Activated CD4-positive, alpha-beta T cell treated with anti-CD3 and anti-CD28 coated beads, Interleukin-2, Interleukin-6, amounts not matched to agents 100 ng/mL and 50 ng/mL, durations not matched to agents 16 hours and 8 hours (primary cell): ENCODE measurements at places on chromosomes 6 and 20.

DNA sequence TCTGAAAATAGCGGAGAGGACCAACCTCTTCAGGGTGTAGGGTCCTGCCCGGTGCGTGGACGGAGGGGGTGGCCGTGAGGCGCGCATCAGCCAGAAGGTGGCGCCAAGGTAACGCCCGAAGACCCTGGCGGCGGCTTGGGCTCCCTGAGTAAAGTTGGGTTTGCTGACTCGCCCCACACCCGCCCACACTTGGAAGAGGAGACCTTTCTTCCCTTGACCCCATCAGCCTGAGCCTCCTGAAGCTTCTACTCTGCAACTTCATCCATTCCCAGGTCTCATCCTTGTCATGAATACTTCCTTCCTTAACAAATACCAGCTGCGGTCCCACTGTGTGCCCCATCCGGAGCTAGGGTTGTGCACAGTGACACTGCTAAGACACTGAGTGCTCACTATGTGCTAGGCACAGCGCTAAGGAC lies 14.6 kb downstream of the CD40 start:
- DNase-seq, result peak; percentile 70

DNA sequence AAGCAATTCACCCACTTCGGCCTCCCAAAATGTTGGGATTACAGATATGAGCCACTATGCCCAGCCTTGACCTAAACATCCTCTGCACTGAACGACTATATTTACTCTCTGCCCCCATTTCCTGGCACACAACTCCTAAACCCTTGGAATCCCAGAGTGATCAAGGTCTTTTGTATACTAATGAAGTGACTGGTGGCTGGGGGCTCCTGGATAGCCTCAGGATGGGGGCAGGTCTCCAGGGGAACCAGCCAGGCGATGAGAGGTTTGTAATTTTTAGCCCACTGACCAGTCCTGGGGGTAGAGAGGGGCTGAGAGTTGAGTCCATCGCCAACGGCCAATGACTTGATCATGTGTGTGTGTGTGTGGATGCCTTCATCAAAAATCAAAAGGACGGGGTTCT lies 71.1 kb downstream of the FAM50B start:
- no peak for DNase-seq

DNA sequence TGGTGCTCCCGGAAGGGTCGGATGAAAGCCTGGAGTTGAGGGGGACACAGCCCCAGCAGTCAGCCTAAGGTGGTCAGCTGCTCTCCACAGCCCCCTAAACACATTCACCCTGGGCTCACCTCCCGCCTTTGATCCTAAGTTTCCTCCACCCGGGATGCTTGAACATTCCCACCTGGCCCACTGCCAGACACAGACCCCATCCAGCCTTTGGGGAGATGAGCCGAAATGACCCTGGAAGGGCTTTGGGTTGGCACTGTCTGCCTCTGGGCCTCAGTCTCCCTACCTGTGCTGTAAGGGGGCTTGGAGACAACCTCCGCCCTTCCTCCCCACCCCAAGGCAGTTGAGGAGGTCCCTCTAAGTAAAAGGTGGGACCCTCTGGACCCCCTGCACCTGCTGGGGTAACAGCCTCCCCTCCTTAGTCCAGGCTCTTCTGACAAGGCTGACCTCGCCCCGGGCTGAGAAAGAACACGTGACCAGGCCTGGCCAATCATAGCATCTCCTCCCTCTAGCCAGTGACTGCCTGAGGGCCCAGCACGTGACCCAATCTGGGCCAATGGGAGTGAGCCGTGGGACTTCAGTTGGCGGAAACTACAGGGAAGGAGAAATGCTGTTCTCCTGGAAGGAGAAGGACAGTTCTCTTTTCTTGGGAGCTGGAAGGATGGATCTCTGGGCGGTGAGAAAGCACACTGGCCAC lies 16.9 kb upstream of the UBE2V1 start:
- no peak for DNase-seq

GRCh38 chr6:43076464-43077332 lies 584 bp downstream of the PTK7 start:
- no peak for DNase-seq

DNA sequence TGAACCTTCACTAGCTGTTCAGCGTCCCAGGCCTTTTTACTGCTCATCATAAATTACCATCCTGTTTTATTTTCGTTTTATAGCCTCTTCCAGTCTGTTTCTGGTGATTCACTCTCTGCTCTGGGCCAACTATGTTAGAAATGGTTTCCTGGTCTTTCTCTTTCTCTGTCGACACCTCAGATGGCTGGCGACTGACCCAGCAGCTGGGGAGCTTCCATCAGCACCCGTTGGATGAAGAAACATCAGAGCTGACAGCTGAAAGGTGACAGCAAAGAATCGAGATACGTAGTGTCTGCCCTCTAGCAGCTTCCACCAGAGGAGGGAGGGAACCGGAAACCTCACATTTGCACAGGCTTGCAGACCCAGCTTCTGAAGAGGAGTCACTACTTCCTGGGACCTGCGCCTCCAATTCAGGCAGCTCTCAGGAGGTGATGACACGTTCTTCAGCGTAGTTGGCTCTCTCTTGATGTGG lies 82.9 kb upstream of the MLN start:
- peak; percentile 37 for DNase-seq

DNA sequence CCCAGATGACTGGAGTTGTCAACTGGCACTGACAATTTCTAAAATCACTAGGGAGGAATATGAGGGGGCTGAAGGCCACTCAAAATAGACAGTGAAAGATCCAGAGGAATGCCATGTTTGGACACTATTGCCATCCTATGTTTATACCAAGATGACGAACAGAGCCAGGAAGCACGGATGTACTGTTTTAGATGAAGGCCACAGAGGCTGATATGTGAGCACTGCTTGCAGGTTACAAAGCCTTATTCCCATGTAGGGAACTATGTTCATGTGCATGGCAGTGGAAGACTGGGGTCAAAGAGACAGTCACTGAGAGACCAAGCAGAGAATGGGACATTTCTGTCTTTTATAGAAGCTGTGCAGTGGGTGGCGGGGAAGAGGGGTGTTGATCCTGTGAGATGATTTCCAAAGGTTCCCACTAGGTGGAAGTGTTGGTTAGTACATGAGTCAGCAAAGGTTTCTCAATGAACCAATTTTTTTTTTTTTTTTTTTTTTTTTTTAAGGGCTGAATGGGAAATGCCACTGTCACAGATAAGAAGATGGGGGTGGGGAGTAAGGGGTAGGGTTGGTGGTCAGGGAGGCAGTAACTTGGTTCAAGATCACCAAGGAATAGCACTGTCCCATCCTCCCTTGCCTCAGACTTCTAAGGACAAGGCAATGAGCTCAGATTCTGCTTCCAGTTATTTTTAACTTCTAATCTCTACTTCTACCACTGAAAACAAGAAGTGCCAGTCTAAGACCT lies 46.7 kb upstream of the MOCS1 start:
- DNase-seq, result peak; percentile 20

- no peak for DNase-seq
These were observed 53.3 kb downstream of the CNKSR3 start for GRCh38 chr6:154457046-154457713.

DNA sequence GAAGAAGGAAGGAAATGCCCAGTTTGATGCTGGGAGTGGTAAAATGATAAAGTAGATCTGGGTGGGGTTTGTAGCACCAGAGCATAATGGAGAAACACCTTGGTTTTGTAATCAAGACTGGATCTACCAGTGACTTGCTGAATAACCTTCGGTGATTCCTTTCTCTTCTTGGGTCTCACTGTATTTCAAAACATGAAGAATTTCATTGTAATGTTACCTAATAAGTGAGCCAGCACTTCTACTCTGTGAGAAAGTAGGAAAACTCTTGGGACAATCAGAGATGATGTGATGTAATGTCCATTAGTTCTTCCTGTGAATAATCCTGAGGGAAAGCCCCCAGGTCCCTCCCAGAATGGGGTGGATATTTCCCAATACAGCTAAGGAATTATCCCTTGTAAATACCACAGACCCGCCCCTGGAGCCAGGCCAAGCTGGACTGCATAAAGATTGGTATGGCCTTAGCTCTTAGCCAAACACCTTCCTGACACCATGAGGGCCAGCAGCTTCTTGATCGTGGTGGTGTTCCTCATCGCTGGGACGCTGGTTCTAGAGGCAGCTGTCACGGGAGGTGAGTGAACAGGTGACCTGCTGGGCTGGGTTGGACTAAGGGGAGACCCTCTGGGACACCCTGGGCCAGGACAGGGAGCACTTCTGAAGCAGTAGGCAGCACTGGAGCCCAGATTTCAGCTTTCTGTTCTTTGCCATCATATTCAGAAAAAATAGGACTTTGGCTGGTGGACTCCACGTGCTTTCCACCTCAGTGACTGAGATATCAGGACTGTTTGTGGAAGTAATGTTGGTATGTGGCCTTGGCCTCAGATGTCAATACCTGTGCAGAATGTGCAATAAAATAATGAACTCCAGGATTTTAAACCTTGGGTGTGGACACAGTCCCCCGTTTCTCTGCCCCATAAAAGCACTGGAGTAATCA lies at the start of gene PI3:
Gene PI3 (plus strand): TSS at position 469 of the 931 bp plus-strand sequence. CDS start 21 bp downstream, at position 490.
- no peak for DNase-seq

DNA sequence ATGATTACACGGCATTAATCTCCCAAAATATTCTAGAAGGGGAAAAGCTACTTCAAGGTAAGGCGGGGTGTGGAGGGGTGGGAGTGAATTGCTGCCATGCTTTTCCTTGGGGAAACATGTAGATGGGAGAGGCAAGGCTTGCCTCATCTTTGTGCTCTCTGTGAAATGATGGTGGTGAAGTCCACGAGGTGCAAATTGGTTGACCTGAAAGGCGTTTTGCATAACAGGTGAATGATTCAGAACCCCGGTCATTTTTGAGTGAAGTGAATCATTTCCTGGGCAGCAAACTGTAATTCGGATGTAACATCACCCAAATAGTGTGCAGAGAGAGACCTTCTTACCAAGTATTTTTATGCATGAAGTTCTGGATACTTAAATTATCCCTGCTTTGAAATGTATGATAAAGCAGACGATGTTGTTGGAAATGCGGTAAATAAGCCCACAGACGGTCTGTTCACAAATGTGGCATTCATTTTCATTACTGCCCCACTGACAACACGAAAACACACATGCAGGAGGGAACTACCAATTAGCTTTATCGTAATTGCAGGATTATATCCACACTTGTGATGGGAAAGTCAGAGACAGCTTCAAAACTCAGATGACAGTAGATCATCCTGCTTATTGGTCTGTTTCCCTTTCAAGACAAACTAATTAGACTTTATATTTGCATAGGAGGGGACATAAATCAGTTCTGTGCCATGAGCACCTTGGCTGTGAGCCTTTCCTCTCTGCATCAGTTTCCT lies 3.0 kb downstream of the CDH4 start:
- DNase-seq, result no peak

DNA sequence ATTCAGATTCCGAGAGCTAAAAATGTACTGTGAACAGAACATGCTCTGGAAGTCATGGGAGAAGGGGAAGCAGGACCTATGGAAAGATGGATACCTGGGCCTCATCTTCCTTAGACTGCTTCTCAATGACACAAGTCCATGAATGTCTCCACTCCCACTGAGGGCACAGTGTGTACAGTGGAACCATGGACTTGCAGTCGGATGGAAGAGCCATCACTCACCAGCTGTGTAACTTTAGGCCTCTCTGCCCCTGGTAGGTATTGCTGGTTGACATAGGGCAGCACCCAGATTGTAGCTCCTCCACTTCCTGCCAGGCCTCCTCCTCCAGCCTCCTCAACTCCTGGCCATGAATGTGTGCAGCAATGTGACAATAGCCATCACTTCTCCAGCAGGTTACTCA lies 52.5 kb downstream of the MAFB start:
- DNase-seq, result no peak

- DNase-seq, result peak; percentile 63
These were observed 62.9 kb upstream of the ZNF217 start for GRCh38 chr20:53656293-53657202.

GRCh38 chr20:46573234-46573633 lies 22.8 kb upstream of the OCSTAMP start:
- DNase-seq, result no peak

- DNase-seq, result peak; percentile 25
These were observed 110.3 kb downstream of the CARMIL1 start for GRCh38 chr6:25389471-25389870.

DNA sequence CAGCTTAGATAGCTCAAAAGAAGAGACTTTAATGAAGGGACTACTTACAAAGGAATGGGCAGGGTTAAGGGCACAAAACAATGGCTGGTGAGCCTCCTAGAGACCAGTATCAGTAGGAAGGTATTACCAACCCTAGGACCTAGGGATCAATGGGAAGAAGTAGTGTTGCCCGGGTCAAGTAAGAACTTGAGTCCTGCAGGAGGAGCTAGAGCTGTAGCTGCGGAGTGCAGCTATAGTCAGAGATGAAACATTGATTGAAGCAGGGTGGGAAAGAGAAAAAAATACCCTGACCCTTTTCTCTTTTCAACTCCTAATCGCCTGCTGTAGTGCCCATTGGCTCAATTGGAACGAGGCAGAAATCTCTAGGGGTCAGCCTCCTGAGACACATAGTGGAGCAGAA lies 144.0 kb downstream of the FLRT3 start:
- no peak for DNase-seq

DNA sequence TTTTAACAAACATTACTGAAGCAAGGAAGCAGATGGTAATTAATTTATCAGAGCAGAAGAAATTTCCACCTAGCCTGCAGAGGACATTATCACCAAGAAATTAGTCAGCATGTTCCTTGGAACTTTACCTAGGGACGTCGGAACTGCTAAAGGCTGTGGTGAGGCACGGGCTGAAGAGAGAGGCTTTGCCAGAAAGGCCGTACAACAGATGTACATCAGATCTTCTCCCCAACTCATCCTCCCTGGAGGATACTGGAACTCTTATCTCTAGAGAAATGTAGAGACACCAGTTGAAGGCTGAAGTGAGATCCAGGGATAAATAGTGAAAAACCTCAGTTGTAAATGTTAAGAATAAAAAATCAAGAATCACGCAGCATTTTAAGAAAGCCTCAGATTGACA lies 257.1 kb downstream of the SAMD5 start:
- DNase-seq, result no peak

GRCh38 chr6:167956983-167957492 lies 40.4 kb upstream of the KIF25 start:
- DNase-seq, result no peak

GRCh38 chr20:20024942-20025341 lies 7.8 kb downstream of the NAA20 start:
- DNase-seq, result no peak

GRCh38 chr6:22401206-22401605 lies 104.4 kb upstream of the PRL start:
- no peak for DNase-seq

- DNase-seq, result no peak
These were observed 47.9 kb upstream of the ISM1 start for GRCh38 chr20:13173201-13173600.

- DNase-seq, result no peak
These were observed 30.5 kb downstream of the COL20A1 start for GRCh38 chr20:63323357-63323981.

DNA sequence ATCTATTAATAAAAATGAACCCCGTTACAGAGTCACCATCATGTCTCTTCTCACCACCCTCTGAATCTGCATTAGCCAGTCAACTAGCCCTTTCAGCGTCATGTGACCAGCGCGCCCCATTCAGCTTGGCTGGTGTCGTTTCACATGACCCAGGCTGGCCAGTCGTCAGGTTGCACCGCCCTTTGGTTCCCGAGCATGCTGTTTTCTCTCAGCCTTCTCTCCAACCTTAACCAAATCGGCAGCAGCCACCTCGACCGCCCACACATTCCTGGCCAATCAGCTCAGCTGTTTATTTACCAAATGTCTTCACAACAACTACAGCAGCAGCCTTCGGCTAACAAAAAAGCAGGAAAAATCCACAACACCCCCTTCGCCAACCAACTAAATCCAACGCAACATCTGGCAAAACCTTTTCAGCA lies 5.6 kb downstream of the SRSF3 start:
- peak; percentile 79 for DNase-seq

GRCh38 chr6:6886171-6886885 lies 221.4 kb upstream of the RREB1 start:
- DNase-seq, result no peak

- DNase-seq, result no peak
These were observed 18.4 kb downstream of the NUDT3 start for GRCh38 chr6:34374069-34374468.

- DNase-seq, result no peak
These were observed 85.0 kb downstream of the TMEM242 start for GRCh38 chr6:157238346-157238745.
